GM06990 (cell line): ENCODE measurements at places on chromosomes 3 and 15.

DNA sequence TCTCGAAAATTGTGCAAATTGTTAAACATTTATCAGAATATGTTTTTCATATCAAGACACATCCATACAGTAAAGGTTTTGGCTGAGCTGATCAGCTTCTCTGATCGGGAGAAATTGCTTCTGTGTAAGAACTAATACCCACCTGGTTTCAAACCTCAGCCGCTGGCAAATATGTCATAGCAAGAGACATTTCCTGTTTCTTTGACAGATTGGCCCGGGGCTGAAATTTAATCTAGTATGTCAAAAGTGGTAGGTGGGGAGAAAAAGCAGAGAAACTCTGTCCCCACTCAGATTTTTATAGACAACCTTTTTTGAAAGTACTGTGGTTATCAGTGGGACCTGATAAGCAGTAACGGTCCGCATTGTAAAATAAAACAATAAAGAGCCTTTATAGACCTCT lies 88.8 kb upstream of the SLC24A5 start:
- DNase-seq: no peak

- no peak for DNase-seq
Measured at GRCh38 chr3:159800434-159801155, 188.0 kb upstream of the IL12A start.

- no peak for DNase-seq
Measured at GRCh38 chr3:52570076-52570475, 33.7 kb downstream of the UQCC5 start.

- DNase-seq: no peak
Measured at GRCh38 chr3:196677353-196677752, 34.7 kb downstream of the CEP19 start.

- no peak for DNase-seq
Measured at GRCh38 chr3:134772011-134772410, 23.0 kb upstream of the EPHB1 start.

DNA sequence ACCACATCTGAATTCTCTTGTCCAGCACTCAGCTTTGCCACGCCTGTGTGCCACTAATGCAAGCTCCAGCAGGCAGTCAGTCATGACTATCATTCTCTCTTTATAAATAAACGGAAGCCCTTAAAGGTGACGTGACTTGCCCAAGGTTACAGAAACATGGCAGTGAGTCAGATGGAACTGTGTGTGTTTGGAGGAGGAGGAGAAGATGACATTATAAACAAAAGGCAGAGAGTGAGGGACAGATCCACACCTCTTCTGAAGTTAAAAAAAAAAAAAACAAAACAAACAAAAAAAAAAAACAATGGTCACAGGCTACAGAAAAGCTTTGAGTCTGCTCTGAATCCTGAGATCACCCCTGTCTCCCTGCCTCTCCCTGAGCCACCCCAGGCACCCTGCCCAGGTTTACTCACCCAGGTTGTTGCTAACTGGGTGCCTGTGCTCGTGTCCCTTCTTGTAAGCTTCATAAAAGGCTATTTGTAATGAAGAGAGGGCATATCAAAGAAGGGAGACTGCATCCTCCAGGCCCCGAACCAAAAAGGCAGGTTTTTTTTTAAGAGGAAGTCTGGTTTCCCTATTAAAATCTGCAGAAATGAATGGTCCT lies 119.7 kb upstream of the PHLDB2 start:
- no peak for DNase-seq

- no peak for DNase-seq
Measured at GRCh38 chr3:129778871-129779270, 114.6 kb downstream of the TMCC1 start.

GRCh38 chr15:90058775-90059174 lies 43.5 kb downstream of the IDH2 start:
- no peak for DNase-seq
